ENCODE measurements at places on chromosomes 1 and 21.

DNA sequence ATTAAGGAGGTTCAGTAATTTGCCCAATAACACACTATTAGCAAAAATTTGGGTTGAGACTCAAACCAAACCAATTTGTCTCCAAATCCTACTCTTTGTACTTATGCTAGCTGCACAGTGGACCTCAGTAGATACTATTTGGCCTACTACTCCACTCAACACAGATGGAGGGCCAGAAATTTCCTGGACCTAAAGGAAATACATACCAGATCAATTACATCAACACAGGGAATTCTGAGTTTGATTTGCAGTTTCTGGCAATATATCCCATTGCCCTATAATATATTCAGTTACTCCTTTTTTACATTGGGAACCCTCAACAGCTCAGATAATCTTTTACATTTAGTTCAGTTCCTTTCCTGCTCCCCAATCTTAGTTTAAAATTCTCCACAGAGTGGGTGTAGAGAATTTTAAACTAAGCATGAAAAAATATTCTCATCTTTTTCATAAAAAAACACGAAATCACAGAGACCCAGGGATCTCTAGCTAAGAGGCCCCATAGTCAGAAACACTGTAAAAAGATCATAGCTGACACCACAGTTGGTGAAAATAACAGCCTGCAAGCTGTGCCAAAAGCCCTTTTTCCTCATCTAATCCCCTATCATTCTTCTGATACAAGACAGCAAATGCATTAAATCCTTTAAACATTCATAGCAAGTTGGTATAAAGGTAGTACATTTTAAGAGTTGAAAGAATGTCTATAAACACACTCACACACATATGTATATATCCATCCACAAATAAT, 317.7 kb upstream of the ESRRG start:
- DNase-seq = no peak

DNA sequence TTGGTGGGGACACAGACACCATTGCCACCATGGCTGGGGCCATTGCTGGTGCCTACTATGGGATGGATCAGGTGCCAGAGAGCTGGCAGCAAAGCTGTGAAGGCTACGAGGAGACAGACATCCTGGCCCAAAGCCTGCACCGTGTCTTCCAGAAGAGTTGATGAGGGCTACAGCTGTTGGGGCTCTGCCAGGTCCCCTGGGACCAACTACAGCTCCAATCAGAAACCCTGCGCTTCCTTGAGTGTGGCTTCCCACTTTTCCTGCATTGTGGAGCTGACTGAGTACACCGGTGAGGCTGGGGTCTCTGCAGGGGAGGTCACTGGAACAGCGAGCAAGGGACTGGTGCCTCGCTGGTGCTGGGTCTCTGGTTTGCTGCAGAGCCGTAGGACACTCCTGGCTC, 4.5 kb downstream of the ADPRS start:
- DNase-seq = no peak

DNA sequence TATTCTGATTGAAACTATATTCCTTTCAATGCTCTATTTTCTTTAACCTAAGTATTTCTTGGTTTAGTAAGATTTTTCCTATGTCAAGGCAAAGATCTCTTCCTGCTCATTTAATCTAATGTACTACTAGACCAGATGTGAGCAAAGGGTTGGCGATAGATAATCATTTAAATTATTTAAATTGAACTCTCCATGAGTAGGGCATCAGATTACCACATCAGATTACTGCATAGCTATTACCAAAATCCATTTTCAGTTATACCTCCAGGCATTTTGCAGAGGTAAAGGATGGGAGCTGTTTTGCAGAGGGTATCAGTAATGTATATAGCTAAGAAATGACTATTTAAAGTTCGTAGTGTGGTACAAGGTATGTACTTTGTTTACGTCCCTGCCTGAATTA, 607.9 kb downstream of the PTPRC start:
- DNase-seq = no peak

GRCh38 chr1:206686478-206687249, 2.0 kb downstream of the MAPKAPK2 start:
- no peak for DNase-seq

DNA sequence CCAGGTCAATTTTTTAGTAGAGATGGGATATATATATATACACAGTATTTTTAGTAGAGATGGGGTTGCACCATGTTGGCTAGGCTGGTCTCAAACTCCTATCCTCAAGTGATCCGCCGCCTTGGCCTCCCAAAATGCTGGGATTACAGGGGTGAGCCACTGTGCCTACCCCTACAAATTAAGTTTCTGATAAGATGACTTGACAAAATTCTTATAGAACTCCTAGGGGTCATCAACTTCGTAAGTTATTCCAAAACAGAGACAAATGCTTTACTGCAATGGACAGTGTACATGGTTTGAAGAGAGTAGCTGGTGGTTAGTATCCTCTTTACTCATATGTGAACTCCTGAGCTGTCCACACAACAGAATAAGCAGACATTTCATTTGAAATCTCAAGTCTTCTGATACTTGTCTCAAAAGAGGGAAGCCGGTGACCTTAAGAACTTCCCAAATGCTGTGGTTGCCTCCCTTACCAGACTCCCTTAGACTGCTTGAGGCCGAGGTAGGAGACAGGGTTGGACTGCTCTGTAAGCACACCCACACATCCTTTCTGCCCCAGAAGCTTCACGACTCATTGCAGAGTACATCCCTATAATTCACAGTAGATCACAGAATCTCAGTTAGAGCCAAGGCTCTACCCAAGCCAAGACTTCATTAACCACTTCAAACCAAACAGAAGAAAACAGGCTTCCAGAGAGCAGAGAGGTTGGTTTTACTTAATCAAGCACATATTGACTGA, 244.1 kb upstream of the IRF2BP2 start:
- DNase-seq = no peak

GRCh38 chr1:22826604-22827580, 116.3 kb downstream of the EPHB2 start:
- DNase-seq = peak; percentile 17

DNA sequence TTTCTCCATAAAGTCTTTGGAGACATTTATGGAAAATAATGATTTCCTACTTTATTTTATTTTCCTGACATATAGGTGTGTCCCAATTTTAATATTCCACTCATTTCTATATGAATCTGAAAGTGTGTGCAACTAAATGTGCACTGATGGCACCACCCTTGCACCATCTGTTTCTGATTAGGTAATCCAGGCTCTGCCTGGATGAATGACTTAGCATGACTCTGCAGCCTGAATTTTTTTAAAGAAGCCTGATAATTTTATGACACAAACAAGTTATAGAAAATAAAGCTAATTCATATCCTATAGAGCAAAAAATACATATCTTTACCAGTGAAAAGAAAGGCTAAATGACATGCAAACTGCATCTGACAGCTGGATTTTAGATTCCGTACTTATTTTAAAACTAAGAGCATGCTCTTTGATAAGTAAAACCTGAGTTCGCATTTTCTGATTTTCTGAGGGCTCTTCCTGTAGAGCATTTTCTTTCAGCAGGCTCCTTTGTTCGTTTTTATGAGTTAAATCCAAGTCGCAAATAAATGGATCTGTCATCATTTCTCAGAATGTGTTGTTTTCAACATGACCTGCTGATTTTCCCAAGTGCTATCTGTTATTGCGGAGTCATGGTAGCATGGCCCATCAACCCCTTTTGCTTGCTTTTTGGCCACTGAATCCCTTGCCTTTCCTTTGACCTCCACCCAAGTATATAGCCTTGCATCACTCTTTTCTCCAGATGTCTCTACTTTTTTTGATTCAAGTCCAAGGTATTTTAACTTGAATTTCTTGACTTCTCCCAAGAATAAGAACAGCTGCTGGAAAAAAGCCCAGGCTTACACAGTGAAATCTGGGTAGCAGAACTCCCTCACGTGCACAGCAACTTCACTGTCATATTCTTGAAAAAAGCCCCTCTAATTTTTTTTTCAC, 52.8 kb upstream of the LYPLAL1 start:
- DNase-seq = no peak

DNA sequence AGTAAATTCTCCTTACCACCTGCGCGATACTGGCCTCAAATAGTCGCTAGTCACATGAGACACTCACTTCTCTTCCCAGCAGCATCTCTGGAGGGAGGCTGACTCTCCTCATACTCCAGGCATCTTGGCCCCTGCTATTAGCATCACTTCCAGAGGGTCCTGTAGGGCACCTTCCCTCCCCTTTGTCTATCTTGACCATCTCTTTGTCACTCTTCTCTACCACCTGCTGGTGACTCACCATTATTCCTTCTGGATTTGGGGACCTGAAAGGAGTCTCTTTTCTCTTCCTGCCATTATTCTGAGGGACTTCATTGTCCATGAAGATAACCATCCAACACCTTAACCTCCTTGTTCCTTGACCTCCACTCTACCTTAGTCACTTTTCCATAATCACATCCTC, 31.7 kb upstream of the GPR37L1 start:
- no peak for DNase-seq

GRCh38 chr21:26082549-26082948, 88.0 kb downstream of the APP start:
- no peak for DNase-seq

DNA sequence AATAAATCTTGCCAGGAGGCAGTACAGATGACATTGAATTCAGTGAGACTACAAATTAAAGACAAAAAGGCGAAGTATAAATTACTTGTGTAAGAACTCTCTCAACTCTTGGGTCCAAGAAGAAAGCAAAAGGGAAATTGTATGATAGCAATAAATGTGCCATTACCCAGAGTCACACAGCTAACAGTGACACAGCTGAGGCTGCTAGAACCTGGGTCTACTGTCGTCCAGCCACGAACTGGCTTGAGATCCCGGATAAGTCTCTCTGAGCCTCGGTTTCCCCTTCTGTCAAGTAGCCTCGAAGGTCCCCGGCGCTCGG, 362 bp upstream of the ROR1 start:
- DNase-seq = no peak

DNA sequence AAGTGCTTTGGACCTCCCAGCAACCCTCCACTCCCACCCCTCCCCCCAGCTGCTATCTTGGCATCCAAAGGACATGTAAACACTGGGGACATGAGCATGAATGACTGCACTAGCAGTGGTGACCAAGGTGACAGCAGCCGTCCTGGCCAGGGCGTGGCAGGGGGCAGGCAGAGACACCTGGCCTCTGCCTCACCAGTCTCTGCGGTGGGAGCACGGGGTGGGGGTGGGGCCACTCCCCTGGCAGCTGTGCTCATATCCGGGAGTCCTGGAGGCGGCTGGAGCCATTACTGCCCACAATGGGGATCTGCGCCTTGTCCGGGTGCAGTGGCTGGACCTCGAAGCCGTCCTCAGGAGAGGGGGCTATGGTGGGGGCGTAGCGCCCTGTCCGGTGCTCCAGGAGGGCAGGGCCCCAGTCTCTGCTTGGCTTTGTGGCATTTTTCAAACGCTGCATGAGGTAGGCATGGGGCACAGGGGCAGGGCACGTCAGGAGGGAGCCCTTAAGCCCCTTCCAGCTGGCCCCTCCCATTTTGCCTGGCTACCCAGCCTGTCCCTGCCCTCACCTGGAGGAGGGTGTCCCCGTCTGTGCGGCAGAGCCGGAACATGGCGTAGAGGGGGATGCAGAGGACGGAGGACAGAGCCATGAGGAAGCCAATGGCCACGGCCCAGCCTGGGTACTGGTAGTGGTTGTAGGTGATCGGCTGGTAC, 6.0 kb downstream of the CCDC24 start:
- DNase-seq = peak; percentile 94

DNA sequence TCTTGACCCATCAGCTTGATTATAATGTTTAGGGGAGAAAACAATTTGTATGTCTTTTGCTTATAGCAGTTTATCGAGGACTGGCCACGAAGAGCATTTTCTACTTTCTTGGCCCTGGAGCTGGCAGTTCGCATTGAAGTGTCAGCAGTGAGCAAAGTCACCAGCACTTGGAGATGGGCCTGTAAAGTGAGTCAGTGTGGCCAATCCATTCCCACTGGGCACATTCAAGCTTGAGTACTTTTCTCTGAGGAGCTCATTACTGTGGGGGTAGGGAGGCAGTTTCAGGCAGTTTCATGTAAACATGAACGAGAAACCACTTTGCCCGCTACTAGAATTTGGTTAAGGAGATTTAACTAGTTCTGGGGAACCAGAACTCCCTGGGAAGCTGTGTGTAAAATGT, 164.8 kb downstream of the PRDM2 start:
- no peak for DNase-seq

- no peak for DNase-seq
Measured at GRCh38 chr1:153779781-153780541, 4.8 kb downstream of the SLC27A3 start.

GRCh38 chr1:185040408-185040735, 5.0 kb upstream of the RNF2 start:
- DNase-seq = no peak

- DNase-seq = peak; percentile 2
Measured at GRCh38 chr1:193058529-193059281, 455 bp downstream of the UCHL5 start.

GRCh38 chr21:34640858-34641257, 25.9 kb upstream of the RCAN1 start:
- no peak for DNase-seq

GRCh38 chr1:42730988-42731387, 9.0 kb downstream of the CLDN19 start:
- DNase-seq = peak; percentile 7

DNA sequence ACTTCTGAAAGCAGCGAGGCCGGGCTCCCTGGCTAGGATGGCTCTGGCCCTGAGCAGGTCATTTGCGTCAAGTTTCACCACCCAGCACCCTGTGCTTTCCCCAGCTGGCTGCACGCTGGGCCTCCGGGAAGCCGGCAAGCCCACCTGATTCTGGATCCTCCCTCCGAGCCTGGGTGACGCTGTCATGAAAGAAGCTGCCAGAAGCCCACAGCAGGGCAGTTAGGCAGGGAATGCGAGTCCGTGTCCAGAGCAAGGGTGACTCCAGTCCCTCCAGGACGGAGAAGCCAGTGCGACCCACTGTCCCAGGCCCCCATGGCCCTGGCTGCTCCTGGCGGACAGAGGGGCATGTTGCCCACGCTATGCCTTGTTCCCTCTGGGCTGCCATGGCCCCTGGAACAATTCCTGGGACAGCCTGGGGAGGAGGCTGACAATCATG, 44.4 kb upstream of the PCBP3 start:
- no peak for DNase-seq

- DNase-seq = no peak
Measured at GRCh38 chr1:36511804-36512798, 29.4 kb upstream of the CSF3R start.

- no peak for DNase-seq
Measured at GRCh38 chr1:164707868-164708331, 148.9 kb downstream of the PBX1 start.

- no peak for DNase-seq
Measured at GRCh38 chr1:47637111-47637685, 199.4 kb downstream of the FOXD2 start.

- no peak for DNase-seq
Measured at GRCh38 chr1:97745912-97746311, 174.9 kb downstream of the DPYD start.

GRCh38 chr1:158916085-158916484, 15.3 kb upstream of the PYHIN1 start:
- no peak for DNase-seq

- DNase-seq = peak; percentile 60
Measured at GRCh38 chr1:246450611-246451251, 56.3 kb downstream of the SMYD3 start.

DNA sequence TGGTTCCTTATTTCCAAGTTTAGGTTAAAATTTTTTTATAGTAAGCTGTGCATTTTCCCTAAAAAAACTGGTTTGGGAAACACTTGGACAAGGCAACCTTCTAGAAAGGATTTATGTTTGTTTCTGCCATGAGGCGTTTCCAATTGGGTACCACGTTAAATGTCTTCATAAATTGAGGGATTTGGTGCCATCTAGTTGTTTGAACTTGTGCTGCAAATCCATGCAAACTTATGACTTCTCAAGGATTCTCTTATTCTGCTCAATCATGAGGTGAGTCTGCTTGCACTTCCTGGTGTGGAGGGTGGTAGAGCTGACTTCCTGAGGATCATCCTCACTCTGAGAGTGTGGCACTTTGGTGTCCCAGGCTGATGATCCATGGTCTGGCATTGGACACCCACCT, 123.3 kb downstream of the PCNX2 start:
- no peak for DNase-seq
